ENCODE measurements at places on chromosomes 3 and 15. TPM values are rescaled to one million over a fixed set of nuclear protein-coding genes. Genes with fewer than 3 reads are reported as not detected.

DNA sequence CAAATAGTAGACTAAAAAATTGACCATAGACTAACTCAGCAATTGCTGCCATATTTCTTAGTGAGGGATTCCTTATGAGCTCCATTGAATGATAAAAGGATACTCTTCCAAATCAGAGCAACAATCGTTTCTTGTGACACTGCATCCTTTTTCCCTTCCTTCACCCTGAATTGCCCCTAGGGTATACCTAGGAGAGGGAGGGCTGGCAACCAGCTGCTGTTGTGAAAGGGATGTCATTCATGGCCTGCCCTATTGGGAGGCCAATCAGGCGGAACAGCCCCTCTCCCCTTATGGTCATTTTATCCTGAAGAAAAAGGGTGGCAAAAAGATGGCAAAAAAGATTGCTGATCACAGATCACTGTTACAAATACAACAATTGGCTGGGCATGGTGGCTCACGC lies 26.3 kb downstream of the B3GNT5 start:
- DNase-seq: no peak

FBXL22 gene
- 33.3 TPM for total RNA-seq

DNA sequence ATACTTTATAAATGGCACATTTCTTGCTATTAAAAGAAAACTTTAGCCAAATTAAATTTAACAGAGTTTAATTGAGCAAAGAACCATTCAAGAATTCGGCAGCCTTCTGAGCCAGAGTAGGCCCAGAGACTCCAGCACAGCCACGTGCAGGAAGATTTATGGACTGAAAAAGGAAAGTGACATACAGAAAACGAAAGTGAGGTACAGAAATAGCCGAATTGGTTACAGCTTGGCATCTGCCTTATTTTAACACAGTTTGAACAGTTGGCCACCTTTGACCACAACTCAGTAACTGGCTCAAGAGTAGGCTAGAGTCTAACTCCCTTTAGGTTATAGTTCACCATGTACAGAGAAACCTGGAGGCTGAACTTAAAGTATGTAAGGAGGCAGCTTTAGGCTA lies 17.6 kb downstream of the CFAP44 start:
- no peak for DNase-seq

CP gene
- total RNA-seq: 7.5 TPM

- DNase-seq: no peak
Measured at GRCh38 chr3:129276385-129276784, 2.3 kb upstream of the HMCES start.

SLC33A1 gene
- total RNA-seq: 27.0 TPM

DNA sequence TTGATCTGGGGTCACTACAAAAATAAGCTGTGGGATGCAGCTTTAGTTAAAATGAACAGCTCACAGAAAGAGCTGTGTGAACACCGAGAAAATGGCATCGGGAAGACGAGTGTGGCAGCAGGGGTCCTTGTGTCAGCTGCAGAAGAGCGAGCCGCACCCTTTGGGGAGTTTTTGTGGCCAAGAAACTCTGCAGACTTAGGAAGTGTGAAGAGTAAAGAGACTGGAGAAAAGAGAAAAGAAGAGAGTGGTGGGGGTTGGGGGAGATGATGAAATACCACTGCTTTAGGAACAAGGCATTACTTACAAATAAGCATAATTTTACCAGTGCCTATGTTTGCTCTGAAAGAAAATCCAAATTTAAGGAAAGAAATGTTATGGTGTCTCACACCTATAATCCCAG lies 147.8 kb downstream of the LRRC28 start:
- DNase-seq: no peak

DNA sequence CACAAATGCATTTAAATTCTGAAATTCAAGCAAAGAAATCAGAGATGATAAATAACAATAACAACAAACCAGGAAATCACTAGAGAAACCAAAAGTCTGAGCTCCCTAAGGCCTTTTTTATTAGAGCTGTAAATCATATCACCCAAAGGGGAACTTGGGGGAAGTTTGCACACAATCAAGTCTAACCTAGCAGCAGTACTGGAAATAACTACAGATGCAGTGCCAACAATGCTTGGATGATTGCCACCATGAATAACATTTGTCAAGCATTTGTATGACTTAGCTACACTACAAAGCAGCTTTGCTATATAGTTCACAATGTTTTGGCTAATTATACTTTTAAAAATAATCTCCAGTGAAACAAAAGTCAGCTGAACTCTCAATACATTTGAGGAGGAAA lies 27.8 kb downstream of the SHQ1 start:
- DNase-seq: peak; percentile 59

GRCh38 chr3:55177749-55178148 lies 249.9 kb upstream of the LRTM1 start:
- no peak for DNase-seq

GRCh38 chr15:79028411-79028964 lies 62.1 kb downstream of the RASGRF1 start:
- peak; percentile 64 for DNase-seq

- DNase-seq: no peak
Measured at GRCh38 chr3:13163848-13164382, 90.7 kb upstream of the IQSEC1 start.

GRCh38 chr3:86989006-86989405 lies 1.9 kb downstream of the VGLL3 start:
- no peak for DNase-seq

GRCh38 chr3:77426531-77426930 lies 386.6 kb downstream of the ROBO2 start:
- DNase-seq: no peak

DNA sequence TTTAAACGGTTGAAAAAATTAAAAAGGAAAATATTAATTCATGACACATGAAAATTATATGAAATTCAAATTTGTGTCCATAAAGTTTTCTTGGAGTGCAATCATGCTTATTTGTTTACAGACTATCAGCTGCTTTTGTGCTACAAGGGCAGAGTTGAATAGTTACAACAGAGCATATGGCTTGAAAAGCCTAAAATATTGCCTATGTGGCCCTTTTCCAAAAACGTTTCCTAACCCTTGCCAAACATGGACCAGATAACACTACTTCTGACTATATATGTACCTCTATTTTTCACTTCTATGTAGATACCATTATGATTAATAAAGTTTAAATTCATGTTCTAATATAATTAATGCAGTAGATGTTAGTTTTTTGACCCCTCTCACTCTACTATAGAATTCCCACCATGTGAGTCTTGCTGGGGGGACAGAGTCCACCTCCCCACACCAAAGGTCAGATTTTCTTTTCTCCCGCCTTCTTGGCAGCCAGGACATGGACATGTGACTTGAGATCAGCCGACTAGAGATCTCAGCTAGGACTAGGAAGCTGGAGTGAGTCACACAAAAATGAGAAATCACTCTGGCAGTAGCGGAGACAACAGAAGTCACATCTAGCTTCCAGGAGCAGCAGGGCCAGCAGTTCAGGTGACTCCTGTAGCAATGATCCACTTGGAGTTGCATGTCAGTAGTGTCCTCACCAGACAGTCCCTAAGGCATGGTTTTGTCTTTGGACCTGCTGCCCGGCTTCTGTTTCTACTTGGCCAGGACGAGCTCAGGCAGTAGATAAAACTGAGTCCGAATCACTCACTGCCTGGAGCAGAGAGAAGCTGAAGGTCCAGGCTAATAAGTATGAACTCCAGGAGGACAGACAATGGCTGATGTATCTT lies 22.4 kb downstream of the CIAO2A start:
- peak; percentile 58 for DNase-seq

IL17RC gene
- total RNA-seq: 20.1 TPM

DNA sequence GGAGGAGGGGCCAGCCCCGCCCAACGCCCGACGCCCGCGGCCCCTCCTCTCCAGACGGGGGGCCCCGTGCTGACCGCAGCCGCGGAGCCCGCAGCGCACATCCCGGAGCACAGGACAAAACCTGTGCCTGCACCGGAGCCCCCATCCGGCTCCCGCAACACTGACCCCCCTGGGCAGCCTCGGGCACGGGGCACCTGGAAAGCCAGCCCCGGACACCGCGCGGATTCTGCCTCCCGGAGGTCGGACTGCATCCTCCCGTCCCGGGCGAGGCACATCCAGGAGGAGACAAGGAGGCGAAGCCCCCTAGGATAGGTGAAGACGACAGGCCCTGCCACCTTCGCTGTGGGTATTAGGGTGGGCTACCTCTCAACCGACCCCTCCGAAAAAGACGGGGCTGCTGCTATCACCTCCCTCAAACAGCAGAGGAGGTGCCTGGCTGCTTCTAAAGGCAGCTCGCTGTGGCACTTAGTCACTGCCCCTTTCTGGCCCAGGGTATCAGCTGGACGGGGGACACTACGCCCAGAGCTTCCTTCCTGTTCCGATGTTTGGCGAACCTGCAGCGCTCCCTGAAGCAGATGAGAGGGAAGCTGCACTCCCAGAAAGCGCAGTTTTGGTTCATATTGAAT lies 10.6 kb downstream of the XXYLT1 start:
- DNase-seq: peak; percentile 68

AADACL2 gene
- not detected for total RNA-seq

DNA sequence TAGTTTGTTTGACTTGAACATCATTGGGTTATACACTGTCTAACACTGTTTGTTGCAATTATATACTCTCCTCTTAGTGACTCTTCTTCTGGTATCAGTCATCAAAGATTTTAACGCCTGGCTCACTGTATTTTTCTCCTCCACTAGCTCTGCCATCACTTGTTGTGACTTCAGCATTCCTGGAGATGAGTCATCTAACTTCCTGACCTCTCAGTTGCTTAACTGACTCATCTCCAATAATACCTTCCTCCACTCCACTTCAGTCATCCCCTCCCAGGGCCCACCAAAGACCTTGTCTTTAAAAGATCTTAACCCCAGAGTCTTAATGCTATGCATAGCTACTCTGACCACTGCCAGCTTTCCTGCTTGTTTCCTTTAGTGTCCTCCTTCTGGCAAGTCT lies 28.6 kb upstream of the CLSTN2 start:
- DNase-seq: no peak

RAB7A gene
- total RNA-seq: 110 TPM

- DNase-seq: no peak
Measured at GRCh38 chr3:48410205-48411040, 19.5 kb downstream of the PLXNB1 start.

DNA sequence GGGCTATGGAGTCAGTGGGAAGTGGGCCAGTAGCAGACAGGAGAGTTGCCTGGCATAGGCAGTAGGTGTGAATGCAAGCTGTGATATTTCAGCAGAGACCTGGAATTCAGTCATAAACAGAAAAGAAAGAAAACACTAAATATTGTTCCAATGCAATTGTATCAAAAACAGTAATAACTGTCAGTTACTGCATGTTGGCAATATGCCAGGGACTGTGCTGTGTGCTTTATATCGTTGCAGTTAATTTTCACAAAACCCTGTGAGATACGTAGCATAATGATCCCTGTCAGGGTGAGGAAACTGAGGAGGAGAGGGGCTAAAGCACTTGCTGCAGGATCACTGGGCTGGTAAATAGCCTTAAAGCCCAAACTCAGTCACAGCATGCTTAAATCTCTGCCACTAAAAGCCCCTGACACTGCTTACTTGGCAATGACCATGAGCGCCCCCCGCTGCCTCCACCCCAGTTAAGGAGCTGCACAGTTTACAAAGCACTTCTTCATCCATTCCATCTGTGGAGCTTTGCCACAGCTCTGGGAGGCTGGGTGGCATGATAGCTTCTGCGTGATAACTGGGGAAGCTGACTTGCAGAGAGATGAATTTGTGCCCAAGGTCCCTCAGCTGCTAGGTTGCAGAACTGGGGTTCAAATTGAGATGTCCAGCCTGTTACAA lies 3.9 kb downstream of the SLC6A1 start:
- DNase-seq: no peak

IL16 gene
- total RNA-seq: 4.9 TPM

DNA sequence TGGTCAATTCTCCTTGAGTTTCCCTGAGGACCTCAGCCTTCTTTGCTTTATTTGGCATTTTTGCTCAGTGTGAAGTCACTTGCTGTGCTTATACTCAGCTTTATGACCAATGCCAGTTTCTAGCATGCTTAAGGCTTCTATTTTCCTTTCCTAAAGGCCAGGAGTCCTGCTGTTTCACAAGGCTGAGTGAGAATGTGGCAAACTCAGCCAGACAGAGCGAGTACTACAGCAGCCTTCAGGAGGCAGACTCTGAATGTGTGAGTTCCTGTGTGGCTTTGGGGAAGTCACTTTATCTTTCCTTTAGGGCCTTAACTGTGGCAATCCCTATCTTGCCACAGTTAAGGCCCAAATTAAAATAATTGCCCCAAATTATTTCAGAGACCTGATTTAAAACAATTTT lies 213.2 kb upstream of the MRPL3 start:
- DNase-seq: no peak

- peak; percentile 82 for DNase-seq
Measured at GRCh38 chr3:47433796-47434195, 41.9 kb downstream of the SCAP start.

- no peak for DNase-seq
Measured at GRCh38 chr3:110783541-110783940, 288.1 kb upstream of the NECTIN3 start.

DNA sequence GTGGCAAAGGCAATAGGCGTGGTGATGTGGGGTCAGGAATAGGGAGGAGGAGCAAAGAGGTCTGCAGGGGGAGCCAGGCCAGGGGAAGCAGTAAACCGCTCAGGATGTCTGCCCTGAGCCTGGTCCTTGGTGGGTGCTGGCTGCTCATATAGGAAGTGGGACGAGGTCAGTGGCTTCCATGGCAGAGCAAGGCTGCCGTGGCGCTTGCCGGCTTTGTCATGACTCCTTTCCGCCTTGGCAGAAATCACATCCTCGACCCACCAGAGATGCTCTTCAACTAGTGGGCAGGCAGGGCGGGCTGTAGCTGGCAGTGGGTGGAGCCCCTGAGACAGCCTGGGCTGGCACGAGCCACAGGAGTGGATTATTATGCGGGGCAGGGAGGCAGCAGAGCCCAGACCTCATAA lies 13.1 kb upstream of the SKOR1 start:
- DNase-seq: no peak

GRCh38 chr3:181694805-181695660 lies 16.7 kb upstream of the SOX2 start:
- peak; percentile 47 for DNase-seq

DNA sequence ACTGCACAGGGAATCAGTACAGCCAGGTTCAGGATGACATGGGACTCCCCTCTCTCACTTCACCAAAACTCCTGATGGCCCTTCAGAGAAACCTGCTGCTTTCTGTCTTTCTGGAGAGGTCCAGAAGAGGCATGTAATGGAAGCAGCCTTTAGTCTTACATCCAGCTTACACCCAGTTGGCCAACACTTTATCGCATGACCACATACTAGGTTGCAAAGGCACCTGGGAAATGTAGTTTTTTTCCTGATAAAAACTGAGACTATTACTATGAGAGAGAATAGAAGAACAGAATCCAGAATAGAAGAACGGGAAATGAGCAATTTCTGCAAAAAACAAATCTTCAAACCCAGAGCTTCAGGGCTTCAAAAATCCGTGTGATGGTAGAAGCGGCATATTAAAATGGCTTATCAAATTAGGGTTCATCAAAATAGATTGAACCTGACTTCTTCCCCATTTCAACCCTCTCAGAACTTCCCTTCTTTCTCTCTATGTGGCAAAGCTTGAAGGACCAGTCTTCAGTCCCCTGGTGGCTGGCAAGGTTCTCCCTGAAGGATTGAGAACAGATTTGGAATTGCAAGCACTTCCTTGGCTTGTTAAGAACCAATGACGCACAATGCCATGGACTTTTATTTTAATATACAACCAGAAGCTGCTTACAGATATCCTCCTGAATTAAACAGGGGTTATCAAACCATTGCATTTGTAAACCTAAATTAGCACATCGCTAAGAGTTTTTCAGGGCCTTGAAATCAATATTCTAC lies 34.4 kb downstream of the CORO2B start:
- DNase-seq: no peak

OXTR gene
- not detected for total RNA-seq

CLDN16 gene
- not detected for total RNA-seq

All from stomach (tissue), 19 donors.